ENCODE measurements at places on chromosomes 5 and 9.

DNA sequence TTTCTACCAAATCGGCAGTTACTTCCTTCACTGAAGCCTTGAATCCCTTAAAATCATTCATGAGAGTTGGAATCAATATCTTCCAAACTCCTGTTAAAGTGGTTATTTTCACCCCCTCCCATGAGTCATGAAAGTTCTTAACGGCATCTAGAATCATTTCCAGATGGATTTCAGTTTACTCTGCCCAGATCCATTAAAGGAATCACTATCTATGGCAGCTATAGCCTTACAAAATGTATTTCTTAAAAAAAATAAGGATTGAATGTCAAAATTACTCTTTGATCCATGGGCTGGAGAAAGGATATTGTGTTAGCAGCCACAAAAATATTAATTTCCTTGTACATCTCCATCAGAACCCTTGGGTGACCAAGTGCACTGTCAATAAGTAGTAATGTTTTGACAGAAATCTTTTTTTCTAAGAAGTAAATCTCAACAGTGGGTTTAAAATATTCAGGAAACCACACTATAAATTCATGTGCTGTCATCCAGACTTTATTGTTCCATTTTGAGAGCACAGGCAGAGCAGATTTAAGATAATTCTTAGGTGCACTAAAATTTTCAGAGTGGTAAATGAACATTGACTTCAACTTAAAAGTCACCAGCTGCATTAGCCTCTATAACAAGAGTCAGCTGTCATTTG lies 767.7 kb downstream of the DTWD2 start:
- no peak for DNase-seq

GRCh38 chr9:124285903-124286291 lies 28.1 kb downstream of the NEK6 start:
- peak; percentile 97 for DNase-seq

- no peak for DNase-seq
Observed at GRCh38 chr9:32456564-32456963, 69.4 kb downstream of the RIGI start.

DNA sequence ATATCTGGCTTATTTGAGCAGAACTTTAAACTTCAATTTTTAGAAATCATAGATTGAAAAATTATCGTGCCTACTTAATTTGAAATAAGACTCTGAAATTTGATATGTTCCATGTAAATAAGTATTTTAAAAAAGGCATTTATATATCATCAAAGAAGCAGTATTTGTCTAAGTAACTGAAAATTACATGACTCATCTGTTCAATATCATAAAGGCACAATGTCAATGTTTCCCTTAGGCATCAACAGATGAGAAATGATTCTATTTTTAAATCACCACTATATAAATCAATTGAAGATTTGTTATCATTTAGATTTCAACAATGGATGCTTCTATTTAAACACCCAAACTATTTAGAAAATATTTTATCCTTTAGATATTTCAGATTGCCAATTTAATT lies 142.9 kb upstream of the POU5F2 start:
- no peak for DNase-seq

DNA sequence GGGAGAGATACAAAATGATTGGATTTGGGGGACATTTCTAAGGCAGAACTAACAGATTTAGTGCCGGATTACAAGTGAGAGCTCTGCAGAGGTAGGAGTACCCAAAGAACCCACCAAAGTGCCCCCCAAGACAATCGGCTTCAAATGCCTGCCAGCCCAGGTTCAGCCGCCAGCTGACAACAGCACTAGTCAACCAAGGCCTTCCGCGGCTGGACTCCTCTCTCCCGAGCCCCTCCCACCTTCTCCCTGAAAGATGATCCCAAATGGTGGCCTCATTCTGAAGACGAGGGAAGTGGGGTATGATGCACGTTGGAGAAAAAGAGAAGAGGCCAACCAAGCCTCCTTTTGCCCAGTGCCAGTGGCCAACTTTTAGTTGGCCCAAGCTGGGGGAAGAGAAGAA lies 210.4 kb upstream of the SLC30A5 start:
- no peak for DNase-seq

DNA sequence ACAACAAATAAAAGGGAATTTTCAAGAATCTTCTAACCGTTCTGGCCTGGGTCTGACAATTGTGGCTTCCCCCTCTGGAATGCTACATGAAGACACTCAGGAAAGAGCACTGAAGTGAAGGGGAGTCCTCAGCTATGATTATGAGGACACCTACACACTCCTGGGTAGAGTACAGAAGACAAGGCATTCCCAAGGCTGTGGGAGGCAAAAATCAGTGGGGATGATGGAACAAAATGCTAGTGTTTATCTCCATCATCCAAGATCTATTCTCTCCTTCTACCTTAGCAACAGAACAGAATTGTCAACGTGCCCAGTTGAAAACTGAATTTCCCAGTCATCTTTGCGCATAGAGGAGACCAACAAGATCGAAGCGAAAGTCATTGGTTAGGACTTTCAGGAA lies 130.1 kb upstream of the LARP1 start:
- DNase-seq: no peak

DNA sequence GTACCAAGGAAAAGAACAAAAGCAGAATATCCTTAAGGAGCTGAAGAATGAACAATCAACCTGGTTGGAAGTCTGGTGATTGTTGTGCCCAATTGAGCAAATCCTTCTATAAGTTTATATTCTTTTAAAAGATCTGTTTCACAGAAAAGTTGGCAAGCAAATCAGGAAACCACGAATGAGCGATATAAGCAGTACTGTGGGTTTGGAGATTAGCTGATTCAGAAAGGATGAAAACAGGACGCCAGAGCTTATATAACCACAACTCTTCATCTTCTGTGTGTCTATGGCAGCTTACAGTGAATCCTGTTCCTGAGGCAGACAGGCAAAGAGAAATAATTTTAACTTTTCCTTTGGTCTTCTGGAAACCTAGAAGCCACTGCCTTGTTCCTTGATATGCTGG lies 61.7 kb downstream of the SLC38A9 start:
- no peak for DNase-seq

DNA sequence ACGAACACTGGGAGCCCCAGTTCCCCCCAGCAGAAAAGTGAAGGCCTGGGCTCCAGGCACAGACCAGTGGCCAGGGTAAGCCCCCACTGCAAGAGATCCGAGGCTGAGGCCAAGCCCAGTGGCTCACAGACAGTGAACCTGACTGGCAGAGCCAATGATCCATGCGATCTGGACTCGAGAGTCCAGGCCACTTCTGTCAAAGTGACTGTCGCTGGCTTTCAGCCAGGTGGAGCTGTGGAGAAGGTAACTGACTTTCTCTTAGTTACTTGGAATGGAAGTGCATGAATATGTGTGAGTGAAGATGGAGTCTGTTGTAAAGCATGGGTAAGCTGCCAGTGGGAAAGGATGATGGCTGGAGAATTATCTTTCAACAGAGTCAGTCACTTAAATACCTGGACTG lies 99.7 kb downstream of the GOLPH3 start:
- no peak for DNase-seq

DNA sequence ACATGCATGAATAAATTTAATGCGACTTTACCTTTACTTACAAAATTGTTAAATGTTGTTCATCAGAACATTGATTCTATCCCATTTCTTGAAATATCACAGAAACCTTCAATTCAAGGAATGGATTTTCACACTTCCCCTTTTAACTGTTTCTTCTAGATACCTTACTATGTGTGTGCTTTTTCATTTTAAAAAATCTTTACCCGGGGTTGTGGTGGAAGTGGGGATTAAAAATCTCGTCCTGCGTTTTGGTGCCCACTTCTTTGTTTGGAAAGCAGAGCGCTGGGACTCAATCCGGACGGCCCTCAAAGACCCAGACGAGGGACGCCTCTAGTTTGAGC lies 5.8 kb upstream of the MEF2C start:
- no peak for DNase-seq

DNA sequence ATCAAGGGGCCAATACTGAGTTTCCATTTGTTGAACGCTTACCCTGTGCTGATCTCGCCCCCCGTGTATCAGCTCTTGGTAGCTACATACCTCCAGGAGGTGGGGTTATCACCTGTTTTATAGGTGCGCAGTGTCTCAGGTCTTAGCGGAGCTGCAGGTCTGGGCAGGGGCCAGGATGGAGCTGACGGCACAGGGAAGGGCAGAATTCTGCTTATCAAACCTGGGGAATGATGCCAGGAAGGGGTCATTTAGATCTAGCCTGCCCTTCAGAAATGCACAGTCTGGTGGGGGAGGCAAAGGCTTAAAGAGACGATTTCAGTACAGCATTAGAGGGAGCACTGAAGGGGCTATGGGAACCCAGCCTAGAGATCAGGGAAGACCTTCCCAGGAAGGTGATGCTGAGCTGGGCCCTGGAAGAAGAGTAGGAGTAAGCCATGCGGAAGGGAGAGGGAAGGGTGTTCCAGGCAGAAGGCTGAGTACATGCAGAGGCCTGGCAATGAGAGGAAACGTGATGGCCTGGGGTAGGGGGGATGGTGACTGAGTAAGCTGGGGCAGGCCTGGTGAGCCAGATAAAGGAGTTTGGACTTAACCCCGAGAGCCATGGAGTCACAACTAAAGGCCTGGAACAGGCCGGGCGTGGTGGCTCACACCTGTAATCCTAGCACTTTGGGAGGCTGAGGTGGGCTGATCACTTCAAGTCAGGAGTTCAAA lies 31.5 kb downstream of the OLFML2A start:
- no peak for DNase-seq

GRCh38 chr5:80033513-80033912 lies 1.6 kb upstream of the THBS4 start:
- DNase-seq: no peak

- DNase-seq: no peak
Observed at GRCh38 chr9:36858805-36859375, 175.2 kb downstream of the PAX5 start.

DNA sequence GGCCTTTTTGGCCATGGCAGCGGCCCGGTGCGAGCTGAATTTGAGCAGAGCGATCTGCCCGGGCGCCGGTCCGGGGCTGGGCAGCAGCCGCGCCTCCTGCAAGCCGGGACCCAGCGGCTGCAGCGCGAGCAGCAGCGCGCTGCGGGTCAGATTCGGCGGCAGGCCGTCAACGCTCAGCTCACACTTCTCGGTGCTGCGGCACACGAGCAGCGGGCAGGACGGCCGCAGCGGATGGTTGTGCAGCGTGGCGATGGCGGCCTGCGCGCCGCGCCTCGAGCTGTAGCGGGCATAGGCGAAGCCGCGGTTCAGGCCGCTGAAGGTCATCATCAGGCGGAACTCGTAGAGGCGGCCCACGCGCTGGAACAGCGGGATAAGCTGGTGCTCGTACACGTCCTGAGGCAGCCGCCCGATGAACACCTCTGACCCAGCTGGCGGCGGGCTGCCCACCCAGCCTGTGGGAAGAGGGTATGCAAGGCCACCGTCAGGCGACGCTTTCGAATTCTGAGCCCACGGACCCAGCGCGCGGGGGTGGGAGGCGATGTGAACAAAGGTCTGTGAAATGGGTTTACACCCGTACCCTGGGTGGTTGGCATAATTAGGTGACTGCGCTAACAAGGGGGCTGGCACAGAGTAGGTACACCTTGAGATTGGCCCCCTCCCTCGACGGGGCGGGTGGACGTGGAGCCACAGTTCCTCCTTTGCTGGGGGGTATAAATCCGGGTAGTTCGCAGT lies 755 bp downstream of the DND1 start:
- no peak for DNase-seq

GRCh38 chr9:1052365-1053281 lies 2.5 kb downstream of the DMRT2 start:
- no peak for DNase-seq

- no peak for DNase-seq
Observed at GRCh38 chr5:144210655-144211054, 40.0 kb downstream of the KCTD16 start.

- no peak for DNase-seq
Observed at GRCh38 chr5:54676481-54677340, 159.2 kb downstream of the SNX18 start.

Data from AG04450 (cell line).